H4 (cell line): ENCODE measurements at places on chromosomes 3 and 15.
A peak's percentile ranks its signal among the peaks of the same experiment; 100 is the strongest.

- DNase-seq = no peak
Observed at GRCh38 chr3:157769378-157769777, 266.2 kb upstream of the VEPH1 start.

GRCh38 chr3:160931474-160931873 lies 173.7 kb downstream of the B3GALNT1 start:
- DNase-seq = no peak

GRCh38 chr3:135134684-135135075 lies 339.6 kb downstream of the EPHB1 start:
- no peak for DNase-seq

- DNase-seq = no peak
Observed at GRCh38 chr15:31390777-31391486, 64.3 kb downstream of the KLF13 start.

- no peak for DNase-seq
Observed at GRCh38 chr15:67241132-67241855, 13.2 kb downstream of the AAGAB start.

DNA sequence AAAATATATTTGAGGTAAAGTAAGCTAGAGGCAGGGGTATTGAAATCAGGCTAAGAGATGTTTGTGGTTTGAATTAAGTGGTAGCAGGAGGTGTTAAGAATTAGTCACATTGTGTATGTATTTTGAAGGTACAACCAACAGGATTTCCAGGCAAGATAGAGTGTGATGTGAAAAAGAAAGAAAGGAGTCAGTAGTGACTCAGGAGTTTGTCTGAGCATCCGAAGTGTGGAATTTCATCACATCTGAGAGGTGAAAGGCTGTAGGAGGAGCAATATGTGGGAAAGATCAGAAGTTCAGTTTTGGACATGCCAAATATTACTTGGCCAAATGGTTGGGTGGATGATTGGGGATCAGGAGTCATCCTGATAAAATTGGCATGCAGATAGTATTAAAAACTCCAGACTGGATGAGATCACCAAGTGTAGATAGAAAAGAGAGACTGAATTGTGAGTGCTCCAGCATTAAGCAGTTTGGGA lies 32.1 kb upstream of the EBLN2 start:
- DNase-seq = peak; percentile 30

GRCh38 chr3:186160691-186161243 lies 51.9 kb upstream of the ETV5 start:
- no peak for DNase-seq

GRCh38 chr15:92847841-92848240 lies 52.3 kb upstream of the CHD2 start:
- DNase-seq = no peak

GRCh38 chr15:78981532-78982313 lies 36.9 kb upstream of the CTSH start:
- DNase-seq = no peak

DNA sequence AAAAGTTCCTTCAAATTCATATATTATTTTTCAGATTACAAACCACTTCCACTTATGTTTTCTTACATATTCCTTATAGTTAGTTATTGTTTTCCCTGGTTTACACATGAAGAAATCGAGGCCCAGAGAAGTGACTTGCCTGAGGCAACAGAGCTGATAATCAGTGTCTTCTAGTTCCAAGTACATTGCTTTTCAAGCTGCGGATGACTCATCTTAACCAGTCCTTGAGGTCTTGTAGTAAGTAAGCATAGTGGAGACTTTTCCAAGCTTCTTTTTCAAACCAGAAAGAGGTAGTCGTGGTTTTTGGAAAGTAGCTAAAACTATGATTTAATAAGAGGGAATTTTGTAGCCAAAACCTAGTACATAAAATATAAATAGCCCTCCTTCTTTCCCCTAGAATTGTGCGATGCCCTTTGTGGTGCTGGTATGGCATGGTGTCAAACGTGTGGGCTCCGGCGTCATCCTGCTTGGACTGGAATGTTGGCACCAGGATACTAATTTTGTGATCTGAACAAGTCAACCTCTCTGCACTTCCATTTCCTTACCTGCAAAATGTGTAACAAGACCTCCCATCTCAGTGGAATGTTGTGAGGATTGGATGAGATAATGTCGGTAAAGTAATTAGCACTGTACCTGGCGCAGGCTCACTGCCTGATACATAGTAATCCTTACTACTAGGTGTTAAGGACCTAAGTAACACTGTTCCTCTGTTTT lies 19.0 kb upstream of the DLG1 start:
- peak; percentile 91 for DNase-seq

DNA sequence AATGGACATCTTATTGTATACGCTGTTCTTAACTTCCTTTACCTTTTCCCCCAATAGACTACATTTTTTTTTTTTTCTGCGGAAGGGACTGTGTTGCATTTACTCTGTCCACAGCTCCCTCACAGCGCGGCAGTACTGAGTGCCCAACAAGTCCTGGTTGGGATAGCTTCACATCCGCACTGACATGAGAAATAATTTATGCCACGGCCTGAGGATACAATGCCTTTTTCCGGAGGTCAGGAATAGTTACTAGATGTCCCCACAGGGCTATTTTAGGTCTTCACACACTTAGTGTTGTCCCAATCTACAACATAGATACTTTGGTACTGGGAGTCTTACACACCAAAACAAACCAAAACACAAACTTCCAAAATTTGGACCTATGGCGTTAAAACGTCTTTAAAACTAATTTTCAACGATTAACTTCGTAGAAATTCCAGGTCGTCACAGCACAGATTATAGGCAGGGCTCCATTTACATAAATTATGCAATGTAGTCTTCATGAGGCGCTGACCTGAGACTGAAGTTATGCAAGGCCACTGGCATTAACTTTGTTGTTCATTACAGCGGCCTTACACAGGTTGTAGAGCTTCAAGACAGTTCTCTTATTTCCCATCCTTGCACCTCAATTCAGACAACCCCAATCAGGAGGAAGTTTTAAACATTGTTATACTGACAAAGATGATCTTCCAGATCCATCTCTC lies 989 bp upstream of the PPIB start:
- no peak for DNase-seq

GRCh38 chr3:84245789-84246188 lies 713.0 kb upstream of the CADM2 start:
- no peak for DNase-seq

- no peak for DNase-seq
Observed at GRCh38 chr3:113266738-113267137, 55.4 kb downstream of the BOC start.

GRCh38 chr3:170520996-170521395 lies 64.9 kb downstream of the SLC7A14 start:
- no peak for DNase-seq

DNA sequence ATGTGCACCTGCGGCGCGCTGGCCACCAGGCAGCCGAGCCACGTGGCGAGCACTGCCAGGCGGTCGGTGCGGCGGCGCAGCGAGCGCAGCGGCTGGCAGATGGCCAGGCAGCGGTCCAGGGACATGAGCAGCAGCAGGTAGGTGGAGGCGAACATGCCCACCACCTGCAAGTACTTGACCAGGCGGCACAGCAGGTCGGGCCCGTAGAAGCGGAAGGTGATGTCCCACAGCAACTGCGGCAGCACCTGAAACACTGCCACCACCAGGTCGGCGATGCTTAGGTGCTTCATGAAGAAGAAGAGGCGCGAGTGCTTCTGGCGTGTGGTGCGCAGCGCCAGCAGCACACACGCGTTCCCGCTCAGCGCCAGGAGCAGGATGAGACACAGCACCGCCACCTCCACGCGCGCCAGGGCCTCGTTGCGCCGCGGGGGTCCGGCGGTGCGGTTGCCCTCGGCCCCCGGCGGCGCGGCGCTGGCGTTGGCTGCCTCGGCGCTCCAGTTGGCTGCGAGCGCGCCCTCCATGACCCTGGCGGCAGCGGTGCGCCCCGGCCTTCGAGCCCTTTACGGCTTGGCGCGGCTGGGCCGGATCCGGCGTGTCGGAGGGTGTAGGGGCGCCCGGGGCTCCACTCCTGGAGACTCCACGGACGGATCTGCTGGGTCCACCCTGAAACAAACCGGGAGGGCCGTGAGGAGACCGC lies 1.6 kb downstream of the OXTR start:
- DNase-seq = no peak

DNA sequence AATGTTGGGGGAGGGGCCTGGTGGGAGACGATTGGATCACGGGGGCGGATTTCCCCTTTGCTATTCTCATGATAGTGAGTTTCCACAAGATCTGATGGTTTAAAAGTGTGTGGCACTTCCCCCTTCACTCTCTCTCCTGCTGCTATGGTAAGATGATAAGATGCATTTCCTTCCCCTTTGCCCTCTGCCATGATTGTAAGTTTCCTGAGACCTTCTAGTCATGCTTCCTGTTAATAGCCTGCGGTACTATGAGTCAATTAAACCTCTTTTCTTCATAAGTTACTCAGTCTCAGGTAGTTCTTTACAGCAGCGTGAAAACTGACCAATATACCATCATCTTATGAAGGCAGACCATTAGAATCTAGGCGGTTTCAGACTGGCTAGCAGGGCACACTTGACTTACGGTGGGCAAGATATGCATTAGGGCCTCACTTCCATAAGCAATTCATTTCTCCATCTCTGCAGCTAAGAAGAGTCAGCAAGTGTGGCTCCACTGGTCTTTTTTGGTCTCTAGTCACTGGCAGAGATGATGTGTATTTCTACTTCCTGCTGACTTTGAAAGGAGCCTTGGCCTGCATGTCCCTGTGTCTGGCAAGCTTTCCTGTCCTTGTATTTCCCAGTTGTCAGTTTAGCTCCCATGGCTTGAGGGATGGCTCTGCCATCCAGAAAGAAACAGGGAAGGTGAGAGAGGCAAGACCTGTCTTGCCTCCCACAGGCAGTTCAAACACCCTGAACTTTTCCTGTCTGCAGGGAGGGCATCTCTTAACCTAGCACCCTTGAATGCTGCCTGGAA lies 109.0 kb upstream of the ADAMTS9 start:
- DNase-seq = no peak

DNA sequence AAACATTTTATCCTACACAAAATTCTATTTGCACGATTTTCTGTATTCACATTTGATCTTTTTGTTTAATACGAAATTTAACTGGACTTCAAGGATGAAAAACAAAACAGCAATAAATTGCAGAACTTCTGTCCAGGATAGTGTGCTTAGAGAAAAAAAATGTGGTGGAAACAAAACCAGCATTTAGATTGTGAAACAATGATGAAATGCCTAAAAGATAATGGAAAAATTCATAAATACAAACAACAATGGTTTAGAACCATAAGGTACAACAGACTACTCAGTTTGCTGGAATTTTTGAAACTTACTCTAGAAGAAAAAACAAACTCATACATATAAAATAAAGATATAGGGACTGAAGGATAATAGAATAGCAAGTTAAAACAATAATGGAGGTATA lies 234.0 kb downstream of the BCHE start:
- DNase-seq = no peak

- no peak for DNase-seq
Observed at GRCh38 chr15:91146728-91147127, 46.7 kb downstream of the SV2B start.

DNA sequence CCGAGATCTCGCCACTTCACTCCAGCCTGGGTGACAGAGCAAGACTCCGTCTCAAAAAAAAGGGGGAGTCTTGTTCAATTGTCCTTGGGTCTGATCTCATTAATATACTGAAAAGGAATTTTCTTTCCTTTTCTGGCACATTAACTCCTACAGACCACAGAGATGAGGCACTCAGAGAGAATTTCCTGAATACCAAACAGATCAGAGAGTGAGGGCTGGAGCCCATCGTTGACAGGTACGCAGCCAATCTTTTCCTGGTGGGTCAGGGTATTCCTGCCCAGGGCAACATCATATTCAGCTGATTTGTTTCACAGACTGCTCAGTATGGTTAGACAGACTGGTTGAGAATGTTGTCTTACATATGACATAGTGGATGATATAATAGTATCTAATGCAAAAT lies 82.8 kb upstream of the TNFSF10 start:
- DNase-seq = no peak

DNA sequence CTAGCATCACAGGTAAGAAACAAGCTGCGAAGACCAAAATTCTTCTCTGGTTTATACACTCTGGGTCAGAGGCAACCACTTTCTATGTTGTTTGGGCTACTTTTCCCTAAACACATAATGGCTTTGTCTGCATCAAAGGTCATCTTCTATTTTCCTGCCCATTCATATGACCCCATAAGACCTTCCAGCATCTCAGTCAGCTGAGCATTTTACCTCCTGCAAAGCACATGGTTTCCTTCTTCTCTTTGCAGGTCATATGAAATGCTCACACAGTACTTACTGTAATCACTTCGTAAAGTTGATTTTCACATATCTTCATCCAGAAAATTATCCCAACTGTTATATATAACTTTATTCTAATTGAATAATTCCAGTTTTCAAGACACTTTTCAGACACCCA lies 34.8 kb downstream of the LIPC start:
- no peak for DNase-seq

DNA sequence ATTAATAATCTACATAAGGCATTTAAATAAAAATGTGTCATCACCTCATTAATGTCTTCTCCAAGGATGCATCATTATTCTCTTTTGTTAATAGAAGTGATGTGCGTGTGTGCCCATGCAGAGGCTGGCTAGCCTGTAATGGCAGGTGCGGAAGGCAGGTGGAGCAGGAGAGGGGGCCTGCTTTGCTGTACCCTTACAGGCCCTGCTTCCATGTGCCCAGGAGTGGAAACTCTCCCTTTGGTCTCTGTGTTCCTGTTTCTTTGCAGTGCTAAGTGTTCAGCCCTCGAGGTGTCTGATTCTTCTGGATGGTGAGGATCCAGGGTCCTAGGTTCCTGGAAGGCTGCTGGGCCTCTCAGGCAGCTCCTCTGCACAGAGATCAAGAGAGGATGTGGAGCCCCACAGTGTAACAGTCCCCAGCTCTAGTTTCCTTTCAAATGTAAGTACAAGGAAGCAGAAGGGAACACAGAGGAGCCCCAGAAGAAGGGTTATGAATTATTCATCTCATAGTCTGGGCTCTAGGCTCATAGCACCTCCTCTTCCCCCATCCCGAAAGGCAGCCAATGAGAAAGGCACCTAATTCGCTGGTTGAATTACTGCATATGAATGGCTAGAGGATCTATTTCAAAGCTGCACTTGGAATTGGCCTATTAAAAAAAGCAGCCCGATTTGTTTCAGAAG lies 39.2 kb upstream of the AGBL1 start:
- DNase-seq = no peak

- DNase-seq = no peak
Observed at GRCh38 chr3:36514171-36514570, 133.9 kb downstream of the STAC start.

- no peak for DNase-seq
Observed at GRCh38 chr3:128591738-128592426, 58.7 kb downstream of the RPN1 start.

- DNase-seq = peak; percentile 61
Observed at GRCh38 chr15:96270581-96271172, 59.8 kb upstream of the NR2F2 start.

GRCh38 chr15:50009634-50010033 lies 109.4 kb downstream of the ATP8B4 start:
- DNase-seq = no peak

GRCh38 chr3:125462722-125463299 lies 57.2 kb downstream of the SNX4 start:
- DNase-seq = no peak

- DNase-seq = no peak
Observed at GRCh38 chr3:129304146-129304961, 25.7 kb downstream of the HMCES start.

- DNase-seq = peak; percentile 11
Observed at GRCh38 chr15:81338170-81339007, 14.4 kb upstream of the STARD5 start.

- DNase-seq = no peak
Observed at GRCh38 chr3:133294253-133294652, 105.6 kb upstream of the BFSP2 start.

GRCh38 chr3:37703626-37704025 lies 158.1 kb upstream of the CTDSPL start:
- DNase-seq = peak; percentile 6

GRCh38 chr15:76150513-76150912 lies 90.7 kb downstream of the TMEM266 start:
- DNase-seq = no peak
